Hematopoietic multipotent progenitor cell treated with erythropoietin and hydrocortisone succinate and interleukin-3 and kit ligand, for 8 days (in vitro differentiated cells): ENCODE measurements at places on chromosomes 1 and 21.
A peak's percentile ranks its signal among the peaks of the same experiment; 100 is the strongest.

GRCh38 chr1:230421481-230421880 is 4.7 kb downstream of the PGBD5 start:
- DNase-seq, result no peak

DNA sequence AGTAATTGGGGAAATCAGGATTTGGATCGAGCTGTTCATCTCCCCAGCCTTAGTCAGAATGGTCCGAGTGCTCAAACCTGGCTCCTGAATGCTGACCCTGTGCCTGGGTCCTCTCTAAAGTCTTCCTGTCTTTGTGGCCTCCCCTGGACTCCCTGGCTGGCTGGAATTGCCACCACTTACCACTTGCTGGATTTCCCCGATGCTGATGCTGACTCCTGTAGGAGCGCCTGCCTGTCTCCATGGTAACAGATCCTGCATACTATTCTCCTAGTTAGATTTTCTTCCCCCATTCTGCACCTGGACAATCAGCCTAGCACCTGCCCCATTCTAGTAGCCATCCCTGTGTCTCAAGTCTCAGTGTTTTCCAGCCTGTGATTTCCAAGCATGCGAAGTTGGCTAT is 382.2 kb upstream of the ESRRG start:
- DNase-seq, result no peak

GRCh38 chr1:157658571-157658970 is 42.0 kb downstream of the FCRL3 start:
- DNase-seq, result peak; percentile 3

- DNase-seq, result no peak
These were observed 62.4 kb upstream of the TNFSF18 start for GRCh38 chr1:173113015-173113741.

DNA sequence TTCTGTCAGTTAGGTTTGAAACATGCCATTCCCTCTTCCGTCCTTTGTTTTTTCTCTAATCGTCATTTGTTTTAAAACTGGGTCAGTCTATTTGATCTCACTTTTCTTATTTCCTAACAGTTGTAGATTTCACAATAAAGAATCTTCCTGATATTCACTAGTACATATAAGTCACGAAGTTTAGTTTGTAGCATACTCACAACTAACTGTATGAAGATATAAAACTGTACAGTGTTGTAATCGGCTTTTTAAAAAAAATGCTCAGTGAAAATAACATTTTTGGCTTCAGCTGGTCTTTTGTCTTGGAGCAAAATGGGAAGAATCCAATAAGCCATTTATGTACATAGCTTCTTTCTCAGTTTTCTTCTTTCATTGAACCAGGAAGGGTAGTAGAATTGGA is 78.3 kb downstream of the NCAM2 start:
- DNase-seq, result no peak

DNA sequence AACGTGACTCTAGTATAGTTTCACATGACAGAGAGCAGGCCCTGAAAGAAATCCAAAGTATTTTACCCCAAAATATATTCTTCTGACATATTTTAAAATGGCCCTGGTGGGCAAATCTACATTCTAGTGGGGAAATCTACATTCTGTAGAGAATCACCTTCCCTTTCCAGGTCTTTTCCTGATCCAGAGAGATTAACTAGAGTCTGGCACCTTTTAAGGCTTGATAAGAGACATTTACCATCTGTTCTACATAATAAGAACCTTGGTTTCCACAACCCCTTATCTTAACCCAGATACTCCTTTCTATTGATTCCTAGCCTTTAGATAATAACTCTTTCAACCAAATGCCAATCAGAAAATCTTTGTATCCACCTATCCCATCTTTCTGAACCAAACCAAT is 17.0 kb upstream of the L1TD1 start:
- no peak for DNase-seq

GRCh38 chr1:45836451-45836850 is 33.0 kb downstream of the MAST2 start:
- DNase-seq, result no peak

GRCh38 chr1:85663382-85663781 is 44.9 kb downstream of the ZNHIT6 start:
- DNase-seq, result no peak

DNA sequence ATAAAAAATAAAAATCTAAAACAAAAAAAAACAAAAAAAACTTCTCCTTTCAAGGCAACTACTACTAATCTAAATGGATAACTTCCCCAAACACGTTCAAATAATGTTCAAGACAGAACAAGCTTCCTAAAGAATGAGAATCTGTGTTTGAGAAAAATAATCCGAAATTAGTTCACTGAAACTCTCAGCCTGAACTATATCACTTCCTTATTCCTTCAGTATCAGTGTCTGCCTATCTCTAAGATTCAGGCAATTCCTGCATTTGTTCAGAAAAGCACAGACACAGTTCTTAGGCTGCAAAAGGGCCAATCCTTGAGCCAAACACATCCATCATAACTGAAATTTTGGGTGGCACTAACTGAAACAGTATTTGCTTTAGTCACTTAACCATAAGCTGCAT is 22.4 kb downstream of the DSTYK start:
- DNase-seq, result no peak

DNA sequence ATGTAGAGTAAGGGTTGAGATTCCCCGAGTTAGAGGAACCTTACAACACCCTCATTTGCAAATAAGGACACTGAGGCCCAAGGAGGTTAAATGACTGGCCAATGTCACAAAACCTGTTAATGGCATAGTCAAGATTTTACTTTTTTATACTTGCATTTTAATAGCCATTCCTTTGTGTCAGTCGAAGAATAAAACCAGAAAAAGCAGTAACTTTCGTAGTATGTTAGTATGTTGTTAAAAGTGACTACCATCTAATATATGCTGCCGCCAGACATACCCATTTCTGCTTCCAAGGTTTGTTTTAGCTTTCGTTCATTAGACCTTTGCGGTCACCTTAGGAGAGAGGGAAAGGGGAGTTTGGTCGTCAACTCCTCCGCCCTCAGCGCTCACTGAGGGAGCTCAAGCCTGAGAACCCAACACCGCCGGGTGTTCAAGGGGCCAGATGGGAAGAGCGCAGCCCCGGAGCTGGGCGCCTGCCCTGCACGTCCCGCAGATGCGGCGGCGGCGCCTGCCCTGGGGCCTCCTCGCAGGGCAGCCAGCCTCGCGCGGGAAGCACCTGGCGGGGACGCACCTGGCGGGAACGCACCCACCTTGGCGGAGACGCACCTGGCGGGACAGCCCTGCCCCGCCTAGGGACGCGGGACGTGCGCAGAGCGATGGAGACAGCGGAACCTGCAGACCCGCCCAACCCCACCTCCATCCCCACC is 466 bp downstream of the VPS26C start:
- peak; percentile 51 for DNase-seq

DNA sequence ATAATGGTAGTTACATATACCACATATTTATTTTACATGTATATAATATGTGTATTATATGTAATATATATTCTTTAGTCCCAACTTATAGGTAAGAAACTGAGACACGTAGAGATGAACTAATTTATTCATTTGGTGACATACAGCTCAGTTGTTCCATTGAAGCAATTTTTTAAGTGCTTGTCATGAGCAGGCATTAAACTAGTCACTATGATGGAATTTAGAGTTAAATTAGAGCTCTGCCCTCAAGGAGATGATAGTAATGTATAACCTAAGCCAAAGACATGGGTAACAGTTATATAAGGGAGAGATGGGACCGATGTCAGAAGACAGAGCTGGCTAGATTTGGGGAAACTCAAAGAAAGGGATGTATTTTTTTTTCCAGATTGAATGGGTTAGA is 83.0 kb downstream of the ST6GALNAC5 start:
- DNase-seq, result no peak

DNA sequence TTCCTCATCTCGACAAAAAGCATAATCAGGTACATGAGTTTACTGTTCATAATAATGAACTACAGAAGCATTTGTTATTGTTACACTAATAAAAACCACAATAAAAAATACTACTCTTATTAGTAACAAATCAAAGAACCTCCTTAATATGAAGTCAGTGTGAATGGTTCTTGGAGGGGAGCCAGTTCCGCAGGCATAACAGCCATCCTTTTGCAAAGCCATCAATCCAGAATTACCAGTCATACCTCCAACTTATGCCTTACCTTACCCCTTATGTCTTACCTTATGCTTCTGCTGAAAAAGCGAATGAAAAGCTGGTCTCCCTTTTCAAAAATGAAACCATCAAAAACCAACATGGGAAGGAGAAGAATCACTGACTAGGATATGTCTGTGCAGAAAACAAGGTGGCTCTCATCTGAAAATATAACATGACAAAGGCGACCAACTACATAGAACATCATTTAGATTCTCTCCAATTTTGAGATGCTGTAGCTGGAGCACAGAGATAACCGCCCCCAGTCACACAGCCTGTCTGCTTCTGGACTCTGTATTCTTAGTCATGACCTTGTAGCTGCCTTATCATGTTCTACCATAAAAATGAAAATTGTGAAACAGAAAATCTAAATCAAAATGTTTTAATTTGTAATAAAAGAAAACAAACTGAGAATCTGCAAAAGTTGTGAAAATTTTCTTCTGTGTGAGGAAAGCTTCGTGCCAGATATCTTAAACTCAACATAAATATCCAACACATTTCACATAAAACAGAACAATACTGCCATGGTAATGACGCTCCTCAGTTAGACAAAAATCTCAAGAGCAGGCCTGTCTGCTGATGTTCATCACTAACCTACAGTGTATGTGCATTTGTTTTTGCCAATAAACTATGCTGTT is 438.2 kb downstream of the SMYD3 start:
- DNase-seq, result peak; percentile 38

DNA sequence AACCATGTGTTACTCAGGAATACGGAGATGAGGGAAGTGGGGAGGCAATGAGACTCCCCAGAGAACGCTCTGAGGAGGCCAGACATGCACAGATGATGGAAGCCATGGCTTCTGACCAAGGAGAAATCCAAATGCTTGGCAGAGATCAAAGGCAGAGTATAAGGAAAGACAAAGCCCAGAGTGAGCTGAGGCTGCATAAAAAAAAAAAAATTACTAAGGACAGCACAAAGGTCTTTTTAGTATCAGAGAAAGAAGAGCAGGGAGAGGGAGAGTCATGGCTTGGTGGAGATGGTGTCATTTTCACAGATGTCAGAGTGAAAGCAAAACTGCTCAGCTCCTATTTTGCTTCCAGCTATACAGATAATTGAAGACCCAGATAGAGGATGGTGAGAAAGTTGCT is 8.1 kb upstream of the NCF2 start:
- DNase-seq, result no peak

GRCh38 chr1:200894712-200895442 is at the start of gene INAVA:
Gene INAVA, plus strand, starts transcription at chr1:200894900. Its CDS starts 3,501 bp downstream, at chr1:200898401.
- DNase-seq, result no peak
